Pancreas (tissue), 10 donors: ENCODE measurements at places on chromosomes 2 and 18. TPM values are rescaled to one million over a fixed set of nuclear protein-coding genes. Genes with fewer than 3 reads are reported as not detected.
A peak's percentile ranks its signal among the peaks of the same experiment; 100 is the strongest.

- no peaks in the 10 kb centered on the region for H3K36me3 ChIP-seq
- H3K4me3 ChIP-seq = peak within 1 kb of the TSS; percentile 83
- DNase-seq = peak; percentile 68
Observed at GRCh38 chr2:238287737-238288649, at the start of gene PER2. PER2 (minus strand) TSS chr2:238288610; CDS start chr2:238277936, 10,674 bp downstream.

The GALNT5 gene
- 0.19 TPM for total RNA-seq

DNA sequence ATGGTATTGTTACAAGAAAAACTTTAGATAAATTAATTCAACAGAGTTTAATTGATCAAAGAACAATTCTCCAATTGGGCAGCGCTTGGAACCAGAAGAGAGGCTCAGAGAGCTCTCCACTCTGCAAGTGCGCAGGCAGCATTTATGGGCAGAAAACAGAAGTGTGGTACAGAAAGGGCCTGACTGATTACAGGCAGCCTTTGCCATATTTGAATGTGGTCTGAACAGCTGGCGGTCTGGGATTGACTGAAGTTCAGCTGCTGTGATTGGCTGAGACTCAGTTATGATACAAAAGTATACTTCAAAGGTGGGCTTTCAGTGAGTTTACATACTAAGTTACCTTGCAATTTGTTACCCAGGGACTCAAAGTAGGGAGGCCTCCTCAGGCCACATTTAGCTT lies 301.3 kb upstream of the ID2 start:
- H3K27ac ChIP-seq = no peak overlapping the region
- H3K4me1 ChIP-seq = no peaks in the 10 kb centered on the region
- no peak overlapping the region for H3K4me3 ChIP-seq
- no peak for DNase-seq

DNA sequence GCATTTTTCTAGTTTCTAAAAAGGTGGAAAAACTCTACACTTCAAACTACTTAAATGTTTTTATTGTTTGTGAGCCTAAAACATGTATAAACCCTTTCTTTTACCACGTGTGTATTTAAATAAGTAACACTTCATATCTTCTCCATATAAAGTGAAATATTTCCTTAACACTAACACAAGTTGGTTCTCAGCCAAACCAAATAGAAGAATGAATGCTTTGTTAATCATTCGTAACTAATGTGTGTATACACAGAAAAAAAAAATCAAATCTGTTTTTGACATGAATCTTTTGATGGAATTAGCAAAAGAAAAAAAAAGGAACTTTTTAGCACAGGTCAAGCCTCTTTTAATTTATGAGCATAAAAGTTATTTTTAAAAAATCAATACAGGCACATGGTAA lies 89.3 kb downstream of the EHBP1 start:
- no peaks in the 10 kb centered on the region for H3K27me3 ChIP-seq
- peaks cover 54% of the 10 kb centered on the region for H3K4me1 ChIP-seq
- DNase-seq = no peak
- no peak overlapping the region for H3K4me3 ChIP-seq
- no peaks in the 10 kb centered on the region for H3K36me3 ChIP-seq
- H3K27ac ChIP-seq = no peak overlapping the region

DNA sequence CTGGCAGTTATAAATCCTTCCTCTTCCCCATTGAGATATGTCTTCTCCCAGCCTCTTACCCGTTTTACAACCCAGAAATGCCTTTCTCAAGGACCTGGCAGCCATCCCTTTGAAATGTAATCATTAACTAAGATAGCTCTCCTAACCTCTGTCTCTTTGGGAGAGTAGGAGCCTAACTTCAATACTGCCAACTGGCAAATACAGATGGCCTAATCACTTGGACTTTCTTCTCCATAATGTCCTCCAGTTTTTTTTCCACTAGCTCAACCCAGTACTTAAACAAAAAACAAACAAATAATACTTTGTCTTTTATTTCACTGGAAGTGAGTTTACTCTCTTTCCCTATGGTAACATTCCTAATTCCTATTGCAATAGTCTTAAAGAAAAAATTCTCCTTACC lies 1391.1 kb downstream of the SUCLG1 start:
- H3K36me3 ChIP-seq = no peaks in the 10 kb centered on the region
- DNase-seq = no peak

- DNase-seq = no peak
- no peaks in the 10 kb centered on the region for H3K27me3 ChIP-seq
- H3K4me1 ChIP-seq = no peaks in the 10 kb centered on the region
- no peak overlapping the region for H3K4me3 ChIP-seq
- no peak overlapping the region for H3K27ac ChIP-seq
Observed at GRCh38 chr2:68807821-68808266, 63.4 kb downstream of the BMP10 start.

DNA sequence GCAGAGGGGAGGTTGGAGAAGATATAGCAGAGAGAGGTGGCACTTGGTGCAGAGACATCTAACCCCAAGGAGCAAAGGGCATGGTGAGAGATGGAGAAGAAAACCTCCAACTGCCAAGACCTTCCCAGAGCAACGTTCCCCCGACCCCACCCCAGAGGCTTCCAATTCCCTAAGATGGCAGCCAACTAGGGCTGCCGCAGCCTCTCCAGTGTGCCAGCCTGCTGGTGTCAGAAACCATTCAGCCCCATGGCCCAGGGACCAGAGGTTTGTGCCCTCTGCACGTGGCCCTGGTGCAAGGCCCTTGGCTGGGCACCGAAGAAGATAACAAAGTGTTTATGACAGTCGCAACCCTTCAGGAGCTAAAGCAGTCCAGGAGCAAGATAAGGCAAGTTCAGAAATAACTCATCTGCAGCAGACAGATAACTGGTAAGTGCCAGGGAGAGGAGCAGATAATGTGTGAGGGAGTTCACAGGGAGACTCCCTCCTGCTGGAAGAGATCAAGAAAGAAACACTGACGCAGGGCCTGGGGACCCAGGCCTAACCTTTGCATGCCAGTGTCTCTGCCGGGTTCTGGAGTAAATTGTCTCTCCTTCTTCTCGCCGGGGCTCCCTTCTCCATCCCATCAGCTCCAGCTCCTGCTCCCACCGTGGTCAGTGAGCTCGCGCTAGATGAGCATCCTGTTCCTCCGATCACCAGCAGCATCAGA lies 66.1 kb upstream of the ID2 start:
- no peak for DNase-seq
- H3K36me3 ChIP-seq = no peaks in the 10 kb centered on the region
- no peak overlapping the region for H3K4me3 ChIP-seq
- no peaks in the 10 kb centered on the region for H3K4me1 ChIP-seq

The SERPINB13 gene
- total RNA-seq = not detected
